Diencephalon (tissue), 1 donor: ENCODE measurements at places on chromosomes 7 and 10. TPM values are rescaled to one million over a fixed set of nuclear protein-coding genes. Genes with fewer than 3 reads are reported as not detected.

Gene SCART1
- total RNA-seq, result 1.2 TPM

Gene SPDYE9
- total RNA-seq, result not detected

Gene PILRA
- total RNA-seq, result 1.2 TPM

Gene PMPCB
- 60.4 TPM for total RNA-seq

Gene HOXA3
- not detected for total RNA-seq

Gene GIMAP5
- total RNA-seq, result 3.7 TPM

Gene EVX1
- total RNA-seq, result not detected

Gene HOXA10
- total RNA-seq, result not detected

Gene MKI67
- total RNA-seq, result 6.0 TPM

Gene DLX5
- total RNA-seq, result 9.2 TPM

Gene SPDYE2B
- not detected for total RNA-seq

Gene ZNF479
- total RNA-seq, result not detected

Gene ITPRIP
- 3.2 TPM for total RNA-seq
